Naive thymus-derived CD8-positive, alpha-beta T cell (primary cell): ENCODE measurements at places on chromosomes 4 and X. TPM values are rescaled to one million over a fixed set of nuclear protein-coding genes. Genes with fewer than 3 reads are reported as not detected.

DNA sequence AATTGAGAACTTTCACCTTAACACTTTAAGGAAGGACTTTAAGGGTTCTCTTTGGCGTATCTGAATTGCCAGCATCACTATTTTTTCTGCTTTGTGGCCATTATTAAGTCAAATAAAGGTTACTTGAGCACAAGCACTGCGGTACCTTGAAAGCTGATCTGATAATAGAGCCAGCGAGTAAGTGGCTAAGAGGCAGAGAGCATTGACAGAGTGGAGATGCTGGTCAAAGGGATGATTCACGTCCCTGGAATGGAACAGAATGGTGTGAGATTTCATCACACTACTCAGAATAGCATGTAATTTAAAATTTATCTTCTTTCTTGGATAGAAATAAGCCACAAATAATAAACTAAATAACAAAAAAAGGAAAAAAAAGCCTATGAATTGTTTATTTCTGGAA, 57.1 kb upstream of the NPFFR2 start:
- no peaks in the 10 kb centered on the region for H3K27me3 ChIP-seq
- H3K27ac ChIP-seq, result no peak overlapping the region
- H3K36me3 ChIP-seq, result no peaks in the 10 kb centered on the region

DNA sequence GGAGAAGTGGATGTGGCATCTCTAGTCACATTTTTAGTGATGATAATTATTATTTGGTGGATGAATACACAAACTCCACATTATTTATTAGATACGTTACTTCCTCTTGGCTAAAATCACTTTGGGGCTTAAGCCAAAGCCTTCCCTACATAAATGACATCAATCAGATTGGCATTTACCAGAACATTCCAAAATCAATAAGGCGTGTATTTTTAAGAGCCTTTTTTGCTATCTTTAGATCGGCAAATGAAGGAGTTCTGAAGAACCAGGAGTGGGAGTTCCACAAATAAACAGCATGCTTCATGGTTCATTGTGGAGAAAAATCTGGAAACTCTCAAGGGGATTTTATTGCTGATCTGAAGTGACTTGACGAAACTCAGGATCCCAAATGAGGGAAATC, 89.7 kb downstream of the AMELX start:
- no peak overlapping the region for H3K4me3 ChIP-seq
- H3K36me3 ChIP-seq, result no peaks in the 10 kb centered on the region
- DNase-seq, result no peak
- H3K27ac ChIP-seq, result no peak overlapping the region
- no peaks in the 10 kb centered on the region for H3K27me3 ChIP-seq
- no peaks in the 10 kb centered on the region for H3K4me1 ChIP-seq

GRCh38 chr4:16590797-16591196, 307.6 kb downstream of the LDB2 start:
- no peaks in the 10 kb centered on the region for H3K27me3 ChIP-seq
- no peaks in the 10 kb centered on the region for H3K36me3 ChIP-seq
- no peaks in the 10 kb centered on the region for H3K4me1 ChIP-seq
- H3K27ac ChIP-seq, result no peak overlapping the region

DNA sequence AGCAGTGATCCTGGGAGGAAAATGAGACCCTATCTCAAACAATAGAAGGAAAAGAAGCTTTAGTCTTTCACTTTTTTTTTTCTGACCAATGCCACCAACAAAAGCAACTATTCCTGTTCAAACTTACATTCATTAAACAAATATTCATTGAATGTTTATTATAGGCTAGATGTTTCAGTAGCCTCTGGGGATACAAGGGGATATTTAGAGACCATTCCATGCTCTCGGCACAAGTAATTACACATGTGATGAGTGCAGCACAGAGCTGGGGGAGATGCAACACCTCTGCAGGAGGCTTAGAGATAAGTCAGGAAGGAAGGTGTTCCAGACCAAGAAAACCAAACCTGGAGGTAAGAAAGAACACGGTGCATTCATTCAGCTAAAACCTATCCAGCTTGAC, 68.3 kb downstream of the PALLD start:
- DNase-seq, result no peak
- peaks cover 9% of the 10 kb centered on the region for H3K27me3 ChIP-seq
- H3K27ac ChIP-seq, result no peak overlapping the region
- no peaks in the 10 kb centered on the region for H3K4me1 ChIP-seq
- no peaks in the 10 kb centered on the region for H3K36me3 ChIP-seq

Gene ESX1
- not detected for total RNA-seq

Gene UNC5C
- not detected for total RNA-seq
